ENCODE measurements at places on chromosomes 13 and 19.

GRCh38 chr19:18519962-18520847 lies 1.7 kb downstream of the ELL start:
- DNase-seq: peak; percentile 78

- DNase-seq: no peak
These were observed 22.6 kb downstream of the SMIM24 start for GRCh38 chr19:3457528-3458228.

DNA sequence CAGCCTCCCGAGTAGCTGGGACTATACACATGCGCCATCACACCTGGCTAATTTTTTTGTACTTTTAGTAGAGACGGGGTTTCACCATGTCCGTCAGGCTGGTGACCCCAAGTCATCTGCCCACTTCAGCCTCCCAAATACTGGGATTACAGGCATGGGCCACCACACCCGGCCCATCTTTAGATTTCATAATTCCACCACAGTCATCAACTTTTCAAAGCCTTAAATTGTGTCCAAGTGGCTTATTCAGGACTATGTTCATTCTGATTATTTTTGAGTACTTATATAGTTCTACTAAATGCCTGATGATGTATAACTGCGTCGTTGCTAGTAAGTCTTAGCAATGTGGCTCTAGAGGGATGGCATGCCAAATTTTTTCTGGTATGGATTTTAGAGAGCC lies 36.9 kb downstream of the FLT1 start:
- no peak for DNase-seq

DNA sequence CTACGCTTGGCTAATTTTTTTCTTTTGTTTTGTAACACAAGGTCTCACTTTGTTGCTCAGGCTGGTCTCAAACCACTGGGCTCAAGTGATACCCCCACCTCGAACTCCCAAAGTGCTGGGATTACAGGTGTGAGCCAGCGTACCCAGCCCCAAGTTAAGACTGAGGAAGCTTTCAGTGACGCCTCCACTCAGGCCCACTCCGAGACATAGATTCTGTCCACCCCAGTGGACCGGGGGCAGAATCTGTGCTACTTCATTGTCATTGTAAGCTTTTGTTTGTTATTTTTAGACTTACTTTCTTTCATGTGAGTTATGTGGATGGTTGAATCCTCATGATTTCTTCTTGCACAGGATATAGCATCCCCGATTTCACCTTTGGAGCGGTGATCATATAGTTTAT lies 156.9 kb upstream of the TSHZ3 start:
- no peak for DNase-seq

Data from Panc1 (cell line).